ENCODE measurements at places on chromosomes 12 and 14.
A peak's percentile ranks its signal among the peaks of the same experiment; 100 is the strongest.

DNA sequence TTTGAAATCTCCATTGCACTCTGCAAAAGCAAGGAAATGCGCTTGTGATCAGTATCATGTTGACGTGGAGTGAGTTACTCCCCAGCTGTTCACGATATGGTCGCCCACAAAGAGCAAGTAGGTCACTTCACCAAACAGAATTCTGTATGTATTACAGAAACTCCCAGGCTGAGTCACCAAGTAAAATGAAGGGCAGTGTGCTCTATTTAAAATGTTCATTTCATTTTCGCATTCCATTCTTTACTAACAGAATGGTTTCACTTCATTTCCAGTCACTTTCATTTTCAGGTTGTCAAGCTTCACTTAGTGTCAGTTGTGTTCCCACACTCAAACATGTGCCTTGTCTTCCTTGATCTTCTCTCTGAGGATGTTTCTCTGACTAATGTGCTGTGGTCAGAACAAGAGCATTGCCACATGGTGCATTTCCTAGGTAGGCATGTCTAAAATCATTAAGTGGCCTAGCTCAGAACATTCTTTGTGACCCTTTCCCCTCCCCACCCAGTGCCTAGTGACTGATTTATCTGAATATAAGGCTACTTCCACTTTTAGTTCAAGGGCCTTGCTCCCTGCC lies 391.2 kb downstream of the RAD51B start:
- DNase-seq: no peak

DNA sequence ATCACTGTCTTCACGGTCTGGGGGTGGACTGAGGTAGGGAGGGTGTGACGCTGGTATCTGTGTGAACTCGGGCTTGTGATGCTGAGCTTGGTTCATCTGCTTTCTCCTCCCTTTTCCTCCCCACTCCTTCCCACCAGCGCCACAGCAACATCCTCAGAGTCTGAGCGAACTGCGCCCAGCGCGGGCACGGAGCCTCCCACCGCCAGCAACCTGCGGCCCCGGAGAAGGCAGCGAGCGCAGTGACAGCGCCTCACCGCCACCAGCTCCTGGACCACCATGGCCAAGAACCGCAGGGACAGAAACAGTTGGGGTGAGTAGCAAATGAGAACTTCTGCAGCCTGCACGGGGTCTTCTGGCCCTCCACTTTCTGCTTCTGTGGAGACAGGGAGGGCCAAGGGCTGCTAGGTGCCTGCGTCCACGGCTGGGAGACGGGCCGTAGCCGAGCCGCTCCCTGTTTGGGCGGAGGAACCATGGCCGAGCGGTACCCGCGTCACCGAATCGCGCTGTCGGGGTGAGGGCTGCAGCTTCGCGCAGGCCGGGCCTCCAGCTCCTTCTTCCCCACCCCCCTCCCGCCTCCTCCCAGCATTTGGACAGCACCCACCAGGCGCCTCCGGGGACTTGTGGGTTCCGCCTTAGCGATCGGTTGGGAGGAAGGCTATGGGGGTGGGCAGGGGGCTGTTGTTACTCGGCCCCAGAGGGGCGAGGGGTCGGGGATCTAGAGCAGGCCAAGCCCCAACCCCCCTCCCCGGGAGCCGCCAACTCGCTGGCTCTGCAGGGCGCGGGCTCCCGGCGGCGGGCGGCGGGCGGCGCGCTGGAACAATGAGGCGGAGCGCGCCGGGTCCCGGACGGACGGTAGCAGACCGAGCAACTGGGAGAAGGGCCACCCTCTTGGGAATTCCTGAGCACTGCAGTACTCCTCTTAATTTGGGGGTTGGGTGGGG lies at the start of gene ATL1:
ATL1 (plus strand) TSS at position 156 of the 941 bp plus-strand sequence; CDS start at position 277, 121 bp downstream.
- peak; percentile 94 for DNase-seq

- no peak for DNase-seq
These were observed 71.7 kb downstream of the TRAF3 start for GRCh38 chr14:102848830-102849525.

DNA sequence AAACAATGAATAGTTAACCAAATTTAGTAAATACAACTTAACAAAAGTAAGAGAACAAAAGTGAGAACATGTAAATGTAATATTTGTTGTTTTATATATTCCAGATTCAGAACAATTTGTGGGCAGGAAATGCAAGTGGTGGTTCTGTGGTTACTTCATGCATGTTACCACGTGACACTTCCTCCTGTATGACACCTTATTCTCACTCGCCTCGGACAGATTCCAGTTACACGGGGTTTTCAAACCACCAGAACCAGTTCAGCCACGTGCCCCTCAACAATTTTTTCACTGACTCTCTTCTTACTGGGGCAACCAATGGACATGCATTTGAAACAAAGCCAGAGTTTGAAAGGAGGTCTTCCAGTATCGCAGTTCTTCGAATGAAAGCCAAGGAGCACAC lies 21.0 kb downstream of the ALX1 start:
- no peak for DNase-seq

GRCh38 chr12:129193263-129193871 lies 340.1 kb downstream of the GLT1D1 start:
- DNase-seq: no peak

DNA sequence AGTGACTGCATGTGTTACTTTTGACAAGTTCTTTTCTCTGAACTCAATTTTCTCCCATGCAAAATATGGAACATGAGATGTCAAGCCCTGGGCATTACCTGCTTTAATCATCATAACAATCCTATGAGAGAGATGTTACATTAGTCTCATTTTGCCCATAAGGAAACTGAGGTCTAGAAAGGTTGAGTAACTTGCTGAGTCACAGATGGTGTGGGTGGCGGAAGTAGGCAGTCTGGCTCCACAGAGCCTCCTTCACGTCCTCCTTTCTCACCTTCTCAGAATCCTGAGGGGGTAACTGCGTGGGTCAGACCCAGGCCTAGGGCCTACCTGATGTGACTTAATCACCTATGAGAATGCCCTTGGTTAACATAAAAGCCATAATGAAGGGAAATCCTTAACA lies 50.7 kb downstream of the TMTC1 start:
- no peak for DNase-seq

DNA sequence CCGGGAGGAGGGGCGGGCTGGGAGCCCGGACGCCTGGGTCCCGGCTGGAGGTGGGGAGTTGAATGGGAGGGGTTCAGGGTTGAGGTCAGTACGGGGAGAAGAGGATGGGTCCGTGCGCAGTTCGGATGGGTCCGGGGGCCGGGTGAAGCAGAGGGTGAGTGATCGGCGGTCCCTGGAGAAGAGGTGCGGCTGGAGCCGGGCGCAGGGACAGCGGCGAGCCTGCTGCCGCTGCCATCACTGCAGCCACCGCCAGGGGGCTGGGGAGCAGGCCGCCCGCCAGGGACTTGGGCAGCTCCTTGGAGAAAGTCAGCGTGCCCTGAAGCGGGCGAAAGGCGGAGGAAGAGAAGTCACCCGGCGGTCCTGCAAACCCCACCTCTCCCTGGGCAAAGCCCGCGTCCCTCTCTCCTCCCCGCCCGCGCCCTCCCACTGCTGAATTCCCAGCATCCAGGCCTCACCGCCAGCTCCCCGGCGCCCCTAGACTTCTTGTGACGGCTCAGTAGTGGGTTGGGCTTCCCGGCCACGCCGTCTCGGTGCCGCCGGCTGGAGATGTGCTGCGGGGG lies 6.0 kb upstream of the GPR84 start:
- peak; percentile 88 for DNase-seq

- peak; percentile 45 for DNase-seq
These were observed 45.8 kb downstream of the NINJ2 start for GRCh38 chr12:617304-617915.

GRCh38 chr12:15851045-15851620 lies 31.1 kb upstream of the STRAP start:
- DNase-seq: no peak
